ENCODE measurements at places on chromosomes 5 and 9. TPM values are rescaled to one million over a fixed set of nuclear protein-coding genes. Genes with fewer than 3 reads are reported as not detected.

DNA sequence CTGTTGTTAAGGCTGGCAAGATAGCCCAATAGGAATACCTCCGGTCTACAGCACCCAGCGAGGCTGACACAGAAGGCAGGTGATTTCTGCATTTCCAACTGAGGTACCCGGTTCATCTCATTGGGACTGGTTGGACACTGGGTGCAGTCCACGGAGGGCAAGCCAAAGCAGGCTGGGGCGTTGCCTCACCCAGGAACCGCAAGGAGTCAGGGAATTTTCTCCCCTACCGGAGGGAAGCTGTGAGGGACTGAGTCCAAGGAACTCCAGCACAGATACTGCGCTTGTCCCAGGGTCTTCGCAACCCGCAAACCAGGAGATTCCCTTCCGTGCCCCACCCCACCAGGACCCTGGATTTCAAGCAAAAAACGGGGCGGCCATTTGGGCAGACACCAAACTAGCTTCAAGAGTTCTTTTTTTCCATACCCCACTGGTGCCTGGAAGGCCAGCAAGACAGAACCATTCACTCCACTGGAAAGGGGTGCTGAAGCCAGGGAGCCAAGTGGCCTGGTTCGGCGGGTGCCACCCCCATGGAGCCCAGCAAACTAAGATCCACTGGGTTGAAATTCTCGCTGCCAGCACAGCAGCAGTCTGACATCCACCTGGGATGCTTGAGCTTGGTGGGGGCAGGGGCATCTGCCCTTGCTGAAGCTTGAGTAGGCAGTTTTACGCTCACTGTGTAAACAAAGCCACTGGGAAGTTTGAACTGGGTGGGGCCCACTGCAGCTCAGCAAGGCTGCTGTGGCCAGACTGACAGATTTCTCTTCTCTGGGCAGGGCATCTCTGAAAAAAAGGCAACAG, 647.2 kb downstream of the BNC2 start:
- no peak for DNase-seq

GRCh38 chr5:36054647-36055046, 12.0 kb downstream of the UGT3A2 start:
- no peak for DNase-seq

Gene DIMT1
- 24.1 TPM for polyA plus RNA-seq

DNA sequence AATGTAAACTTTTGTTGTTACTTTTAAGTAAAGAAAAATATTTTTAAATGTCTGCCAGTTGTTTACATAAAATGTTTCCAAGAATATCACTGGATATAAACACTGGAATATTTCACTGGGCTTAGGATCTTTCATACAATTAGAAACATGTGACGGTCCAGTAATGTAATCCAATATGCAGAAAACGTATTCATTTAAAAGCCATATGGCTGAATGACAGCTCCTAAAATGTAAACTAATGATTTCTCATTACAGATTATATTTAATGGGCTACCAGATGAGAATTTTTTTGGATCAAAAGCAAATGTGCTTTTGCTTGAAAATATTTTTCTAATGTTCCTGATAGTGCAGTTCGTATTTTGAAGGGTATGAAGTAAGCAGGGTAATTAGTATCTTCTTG, 124.3 kb downstream of the TTC39B start:
- no peak for DNase-seq

Gene SPINK13
- not detected for polyA plus RNA-seq

DNA sequence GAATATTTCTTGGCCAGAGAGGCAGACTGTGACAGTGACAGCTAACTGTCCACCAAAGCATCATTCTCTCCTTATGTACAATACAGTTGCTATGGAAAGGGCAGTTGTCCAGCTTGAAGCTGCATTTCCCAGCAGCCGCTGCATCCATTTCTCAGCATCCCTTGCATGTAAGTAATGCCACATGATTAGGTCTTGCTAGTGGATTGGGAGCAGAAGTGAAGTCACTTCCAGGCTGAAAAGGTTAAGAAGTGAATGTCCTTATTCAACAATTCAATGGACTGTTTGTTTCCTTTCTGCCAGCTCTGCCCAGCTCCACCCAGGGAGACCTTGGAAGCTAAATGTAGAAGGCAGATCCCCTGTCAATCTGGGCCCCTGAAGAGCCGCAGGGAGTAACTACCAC, 26.1 kb upstream of the RETREG1 start:
- no peak for DNase-seq

Measured in heart left ventricle (tissue), 16 donors.